ENCODE measurements at places on chromosomes 12 and 14.

GRCh38 chr12:20863056-20863455, 52.6 kb downstream of the SLCO1B3 start:
- DNase-seq, result no peak

DNA sequence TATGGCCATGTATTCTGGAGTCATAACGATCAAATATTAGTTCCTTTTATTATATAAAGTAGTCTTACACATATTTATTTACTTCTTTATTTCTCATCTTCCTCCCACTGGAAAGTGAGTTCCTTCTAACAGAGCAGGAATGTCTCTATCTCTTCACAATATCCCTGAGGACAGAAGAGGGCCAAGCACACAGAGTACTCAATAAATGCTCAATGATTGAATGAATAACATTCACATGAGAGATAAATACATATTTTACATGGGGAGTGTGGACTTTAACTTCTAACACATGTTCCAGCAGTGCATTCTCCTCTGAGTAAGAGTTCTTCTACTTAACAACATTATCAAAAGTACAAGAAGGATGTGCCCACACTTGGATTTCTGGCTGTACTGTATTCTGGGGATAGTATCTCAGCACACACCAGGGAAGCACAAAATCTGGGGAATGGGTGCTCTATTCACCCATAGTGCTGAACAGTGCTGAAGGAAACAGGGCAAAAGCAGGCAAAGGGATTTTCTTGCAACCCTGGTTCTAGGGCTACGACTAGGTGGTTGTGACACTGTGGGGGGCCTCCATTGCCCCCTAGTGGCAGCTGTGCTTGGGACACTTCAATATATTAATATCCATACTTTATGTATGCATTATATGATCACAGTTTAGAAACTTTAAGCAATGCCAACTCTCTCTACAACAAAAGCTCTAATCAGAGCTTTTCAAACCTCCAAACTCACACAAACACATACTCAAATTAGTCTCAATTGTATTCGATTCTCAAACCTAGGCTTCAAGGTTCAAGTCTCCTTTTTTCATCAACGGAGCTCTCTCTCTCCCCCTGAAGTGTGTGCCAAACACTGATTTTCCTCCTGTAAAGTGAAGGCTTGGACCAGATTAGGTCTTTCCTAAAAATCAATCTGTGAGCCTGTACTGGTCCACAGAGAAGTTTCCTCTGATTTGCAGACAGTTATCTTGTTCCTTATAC, 115.5 kb downstream of the SLC2A13 start:
- peak; percentile 9 for DNase-seq

GRCh38 chr14:96357216-96357615, 5.9 kb downstream of the ATG2B start:
- DNase-seq, result no peak

DNA sequence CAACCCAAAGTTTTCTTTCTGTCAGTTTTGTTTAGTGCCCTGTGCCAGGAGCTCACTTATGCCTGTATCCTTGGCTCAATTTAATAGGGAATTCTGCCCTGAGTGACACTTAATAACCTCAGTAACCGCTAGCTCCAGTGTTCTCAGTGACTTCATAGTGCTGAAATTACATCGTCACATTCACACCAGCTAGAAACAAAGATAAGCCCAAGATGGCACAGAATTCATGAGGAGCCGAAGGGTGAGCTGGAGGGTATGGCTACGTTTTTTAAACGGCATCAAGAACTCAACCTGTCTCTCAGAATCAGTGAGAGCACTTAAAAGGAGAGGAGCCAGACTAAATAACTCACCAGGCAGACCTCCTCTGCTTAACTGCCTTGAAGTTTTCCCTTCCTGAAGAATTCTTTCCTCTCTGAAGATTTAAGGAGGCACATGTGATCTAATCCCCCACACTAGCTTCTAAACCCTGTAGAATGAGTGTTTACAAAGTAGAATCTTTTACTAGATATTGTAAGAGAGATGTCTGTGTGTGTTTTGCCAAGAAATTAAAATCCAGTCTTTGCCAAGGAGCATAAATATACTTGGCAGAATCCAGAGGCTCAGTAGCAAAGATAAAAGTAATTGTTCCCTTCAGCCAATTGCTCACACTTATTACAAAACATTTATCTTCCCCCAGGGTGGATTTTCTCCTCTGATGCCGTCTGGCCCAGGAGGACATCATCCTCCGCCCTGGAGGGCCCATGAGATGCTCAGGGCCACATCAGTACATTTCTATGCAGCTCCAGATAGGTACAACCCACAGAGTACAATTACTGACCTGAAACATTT, 37.3 kb downstream of the PTGER2 start:
- DNase-seq, result no peak

GRCh38 chr14:40119765-40120164, 687.5 kb upstream of the FBXO33 start:
- DNase-seq, result no peak

DNA sequence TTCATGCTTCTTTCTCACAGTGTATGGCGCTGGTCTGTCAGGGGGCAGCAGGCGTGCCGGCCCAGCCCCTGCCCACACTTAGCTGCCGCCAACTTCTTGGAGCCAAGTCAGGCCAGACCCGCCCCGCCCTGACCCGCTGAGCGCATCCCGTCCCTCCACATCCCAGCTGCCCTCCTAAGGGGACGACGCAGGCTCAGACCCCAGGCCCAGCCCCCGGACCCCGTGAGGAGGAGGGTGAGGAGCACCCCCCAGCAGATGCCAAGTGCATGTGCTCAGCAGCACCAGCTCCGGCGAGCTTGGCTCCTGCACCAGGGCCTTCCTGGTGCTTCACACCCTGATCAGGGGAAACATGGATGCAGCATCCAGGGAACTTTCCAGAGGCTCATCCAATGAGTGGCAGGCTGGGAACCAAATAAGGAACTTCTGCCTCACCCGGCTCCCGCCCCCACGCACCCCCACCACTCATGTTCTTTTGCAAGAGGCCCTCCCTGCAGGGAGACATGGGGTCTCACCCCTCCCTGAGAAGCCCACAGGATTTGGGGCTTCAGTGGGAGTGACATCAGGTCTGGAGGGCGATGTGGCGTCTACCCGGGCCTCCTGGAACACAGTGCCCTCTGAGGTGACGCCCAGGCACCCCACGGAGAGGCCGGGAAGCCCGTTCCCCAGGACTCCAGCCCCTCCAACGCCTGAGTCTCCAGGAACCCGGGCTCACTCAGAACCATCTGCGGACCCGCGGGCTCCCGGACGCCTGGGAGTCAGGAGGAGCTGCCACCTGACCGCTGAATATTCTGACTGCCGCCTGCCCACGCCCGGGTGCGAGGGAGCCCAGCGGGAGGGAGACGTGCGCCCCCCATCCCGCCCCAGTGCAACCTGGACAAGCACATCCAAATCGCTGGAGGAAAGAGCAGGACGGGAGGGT, 70.0 kb upstream of the GALNT9 start:
- no peak for DNase-seq

- DNase-seq, result no peak
Measured at GRCh38 chr12:49400304-49400703, 33.0 kb downstream of the SPATS2 start.

DNA sequence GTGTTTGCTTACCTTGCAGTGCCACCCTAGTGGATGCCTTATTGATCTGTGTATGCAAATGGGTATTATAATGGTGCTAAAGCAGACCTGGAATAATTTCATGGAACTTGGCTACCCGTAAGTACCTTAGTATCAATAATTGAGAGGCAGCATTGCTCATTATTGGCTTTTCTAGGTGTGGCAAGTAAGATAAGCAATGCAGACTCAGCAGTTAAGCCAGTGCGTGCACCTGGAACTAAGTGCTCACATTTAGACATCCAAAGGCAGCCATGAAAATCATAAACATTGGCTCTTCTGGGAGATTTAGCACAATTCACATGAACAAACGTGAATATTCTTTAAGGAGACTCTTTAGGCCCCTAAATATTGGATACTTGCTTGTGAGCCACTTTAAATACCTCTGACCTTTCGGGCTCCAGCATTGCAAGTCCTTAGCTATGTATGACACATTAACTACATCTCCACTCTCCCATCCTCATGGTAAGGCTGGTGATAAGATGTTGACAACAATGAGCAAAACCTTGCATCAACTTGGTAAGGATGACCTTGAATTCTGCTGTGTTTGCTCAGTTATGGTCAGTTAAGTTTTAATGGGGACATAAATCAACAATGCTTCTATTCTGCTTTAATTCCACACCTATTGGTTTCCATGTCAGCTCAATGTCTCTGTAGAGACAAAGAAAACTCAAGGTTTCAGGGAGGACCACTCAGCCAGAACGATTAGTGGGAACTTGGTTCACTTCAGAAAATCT, 112.0 kb downstream of the SLC5A8 start:
- DNase-seq, result no peak

DNA sequence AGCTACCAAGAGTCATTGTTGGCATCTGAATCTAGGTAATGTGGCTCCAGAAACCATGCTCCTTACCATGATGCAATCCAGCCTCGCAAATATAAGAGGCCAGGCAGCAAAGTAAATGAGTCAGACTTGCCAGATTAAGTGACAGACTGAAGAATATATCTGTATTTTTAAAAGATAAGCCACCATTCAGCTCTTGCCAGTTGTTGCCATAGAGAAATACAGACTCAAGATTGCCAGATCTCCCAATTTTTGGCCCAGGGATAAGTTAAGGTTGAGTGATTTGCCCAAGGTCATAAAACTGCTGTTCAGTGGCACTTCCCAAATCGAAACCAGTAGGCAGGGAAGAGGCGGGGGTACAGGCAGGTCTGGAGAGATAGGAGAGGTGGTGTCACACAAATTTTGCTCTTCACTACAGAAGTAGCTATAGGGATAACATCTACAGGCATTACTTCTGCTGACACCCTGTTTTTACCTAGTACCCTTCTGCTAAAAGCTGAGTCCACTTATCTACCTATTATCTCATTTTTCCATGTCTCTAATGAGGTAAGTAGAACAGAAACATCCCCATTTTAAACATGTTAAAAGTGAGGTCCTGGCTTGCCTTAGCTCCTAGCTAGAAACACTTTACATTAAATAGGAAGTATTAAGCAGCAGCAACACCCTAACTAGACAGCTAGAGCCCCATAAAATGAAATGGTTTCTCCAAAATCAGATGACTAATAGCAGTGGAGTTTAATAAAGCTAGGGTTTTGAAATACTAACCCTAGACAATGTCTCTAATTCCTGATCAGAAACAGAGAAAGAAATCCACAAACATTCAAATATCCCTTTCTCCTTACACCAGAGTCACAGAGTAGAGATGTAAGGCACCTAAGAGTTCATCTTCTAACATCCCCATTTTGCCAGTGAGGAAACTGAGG, 19.5 kb downstream of the DCAF5 start:
- no peak for DNase-seq

DNA sequence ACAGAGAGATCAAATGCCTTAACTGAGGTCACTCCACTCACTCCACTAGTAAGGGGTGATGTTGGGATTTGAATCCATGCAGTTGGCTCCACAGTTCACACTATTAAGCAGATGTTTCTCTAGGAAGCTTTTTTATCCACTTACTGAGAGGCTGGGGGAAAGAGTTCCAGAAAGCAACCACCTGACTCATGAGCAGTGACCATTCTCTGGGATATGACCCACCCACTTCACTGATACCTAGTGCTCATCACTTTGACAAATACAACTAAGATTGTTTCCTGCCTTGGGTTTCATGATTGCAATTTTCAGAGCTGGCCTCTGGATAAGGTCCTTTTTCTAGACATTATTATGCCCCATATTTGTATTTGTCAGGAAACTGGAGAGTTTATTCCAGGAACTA, 152.1 kb upstream of the PLEKHG7 start:
- no peak for DNase-seq

DNA sequence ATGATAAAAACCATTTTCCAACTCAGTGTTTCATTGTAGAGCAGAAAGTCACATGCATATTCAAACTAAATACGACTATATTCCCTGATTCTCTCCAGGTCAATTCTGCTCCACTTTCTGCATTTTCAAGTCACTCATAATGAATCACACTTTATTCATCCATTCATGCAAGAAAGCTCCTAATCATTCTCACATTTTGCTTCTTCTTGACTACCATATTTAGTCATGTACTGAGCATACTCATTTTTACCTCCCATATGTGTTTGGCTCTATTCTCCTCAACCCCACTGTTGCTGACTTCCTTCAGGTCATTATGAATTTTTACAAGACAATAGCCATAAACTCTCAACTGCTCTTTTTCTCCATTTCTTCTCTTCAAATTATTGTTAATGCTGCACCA, 43.4 kb upstream of the PIK3C2G start:
- no peak for DNase-seq

- DNase-seq, result no peak
Measured at GRCh38 chr14:95713596-95714371, at the start of gene TCL1A. TCL1A (minus strand) TSS chr14:95714125; CDS start chr14:95714066, 59 bp downstream.

DNA sequence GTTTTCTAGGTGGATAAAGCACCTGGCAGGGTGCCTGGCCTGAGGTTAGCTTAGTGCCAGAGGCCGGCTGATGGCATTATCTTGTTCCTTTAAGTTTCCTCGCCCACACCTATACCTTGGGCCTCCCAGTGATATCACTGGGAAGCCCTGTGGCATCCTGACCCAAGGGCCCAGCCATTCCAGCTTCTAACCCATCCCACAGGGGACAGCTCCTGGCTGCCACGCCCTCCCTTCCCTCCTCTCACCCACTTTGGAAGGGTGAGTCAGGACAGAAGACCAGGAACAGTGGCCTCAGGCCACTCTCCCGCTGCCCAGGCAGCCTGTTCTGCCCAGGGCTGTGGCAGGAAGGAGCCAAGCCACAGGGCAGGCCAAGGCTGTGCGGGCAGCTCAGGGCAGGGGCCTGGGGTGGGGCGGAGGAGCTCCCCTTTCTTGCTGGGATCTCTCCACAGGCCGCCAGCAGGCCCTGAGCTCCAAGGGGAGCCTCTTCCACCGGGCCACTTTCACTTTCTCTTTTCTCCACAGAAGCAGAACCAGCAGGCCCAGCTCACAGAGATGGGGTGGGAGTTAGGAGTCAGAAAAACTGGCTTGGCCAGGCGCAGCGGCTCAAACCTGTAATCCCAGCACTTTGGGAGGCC, 75.1 kb downstream of the IRF2BPL start:
- DNase-seq, result no peak

DNA sequence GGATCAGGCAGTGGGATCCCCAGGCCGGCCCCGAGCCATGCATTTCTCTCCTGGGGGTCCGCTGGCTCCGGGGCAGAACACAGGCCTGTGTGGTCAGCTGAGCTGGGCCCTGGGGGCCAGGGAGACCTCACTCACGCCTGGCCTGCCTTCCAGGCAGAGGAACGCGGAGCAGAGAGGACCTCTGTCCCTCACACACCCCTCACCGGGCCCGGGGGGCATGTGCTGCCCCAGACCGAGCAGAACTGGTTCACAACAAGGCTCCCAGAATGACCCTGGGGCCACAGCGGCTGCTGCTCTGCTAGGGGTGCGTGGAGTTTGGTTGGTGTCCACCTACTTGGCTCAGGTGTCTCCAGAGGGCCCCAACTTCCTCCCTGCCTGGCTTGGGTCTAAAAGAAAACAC, 33.0 kb upstream of the RFLNA start:
- no peak for DNase-seq
